Karpas-422 (cell line): ENCODE measurements at places on chromosomes 3 and 15.

- DNase-seq, result no peak
Observed at GRCh38 chr15:100021653-100022052, 288.4 kb upstream of the LYSMD4 start.

- peak; percentile 82 for DNase-seq
Observed at GRCh38 chr3:26712211-26713026, 89.8 kb downstream of the LRRC3B start.

GRCh38 chr15:101489599-101490407, at the start of gene PCSK6:
PCSK6 (minus strand) TSS chr15:101489707; CDS start chr15:101489670, 37 bp downstream.
- no peak for DNase-seq

- DNase-seq, result no peak
Observed at GRCh38 chr3:127805026-127805753, 17.1 kb downstream of the MGLL start.

- DNase-seq, result no peak
Observed at GRCh38 chr15:93478947-93479346, 389.9 kb upstream of the RGMA start.

GRCh38 chr15:61476741-61477140, 247.6 kb upstream of the RORA start:
- DNase-seq, result no peak

DNA sequence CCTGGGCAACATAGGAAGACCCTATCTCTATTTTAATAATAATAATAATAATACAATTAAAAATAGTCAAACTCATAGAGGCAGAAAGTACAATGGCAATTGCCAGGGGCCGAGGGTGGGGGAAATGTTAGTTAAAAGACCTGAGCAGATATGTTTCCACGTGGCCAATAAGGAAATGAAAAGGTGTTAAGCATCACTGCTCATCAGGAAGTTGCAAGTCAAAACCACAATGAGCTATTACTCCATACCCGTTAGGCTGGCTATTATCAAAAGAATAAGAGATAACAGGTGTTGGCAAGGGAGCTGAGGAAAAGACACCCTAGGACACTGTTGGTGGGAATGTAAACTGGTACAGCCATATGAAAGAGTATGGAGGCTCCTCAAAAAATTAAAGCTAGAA, 60.4 kb upstream of the PRSS50 start:
- no peak for DNase-seq

- DNase-seq, result no peak
Observed at GRCh38 chr3:3628676-3629328, 170.4 kb upstream of the LRRN1 start.

- no peak for DNase-seq
Observed at GRCh38 chr3:11638495-11639358, 5.0 kb downstream of the VGLL4 start.

DNA sequence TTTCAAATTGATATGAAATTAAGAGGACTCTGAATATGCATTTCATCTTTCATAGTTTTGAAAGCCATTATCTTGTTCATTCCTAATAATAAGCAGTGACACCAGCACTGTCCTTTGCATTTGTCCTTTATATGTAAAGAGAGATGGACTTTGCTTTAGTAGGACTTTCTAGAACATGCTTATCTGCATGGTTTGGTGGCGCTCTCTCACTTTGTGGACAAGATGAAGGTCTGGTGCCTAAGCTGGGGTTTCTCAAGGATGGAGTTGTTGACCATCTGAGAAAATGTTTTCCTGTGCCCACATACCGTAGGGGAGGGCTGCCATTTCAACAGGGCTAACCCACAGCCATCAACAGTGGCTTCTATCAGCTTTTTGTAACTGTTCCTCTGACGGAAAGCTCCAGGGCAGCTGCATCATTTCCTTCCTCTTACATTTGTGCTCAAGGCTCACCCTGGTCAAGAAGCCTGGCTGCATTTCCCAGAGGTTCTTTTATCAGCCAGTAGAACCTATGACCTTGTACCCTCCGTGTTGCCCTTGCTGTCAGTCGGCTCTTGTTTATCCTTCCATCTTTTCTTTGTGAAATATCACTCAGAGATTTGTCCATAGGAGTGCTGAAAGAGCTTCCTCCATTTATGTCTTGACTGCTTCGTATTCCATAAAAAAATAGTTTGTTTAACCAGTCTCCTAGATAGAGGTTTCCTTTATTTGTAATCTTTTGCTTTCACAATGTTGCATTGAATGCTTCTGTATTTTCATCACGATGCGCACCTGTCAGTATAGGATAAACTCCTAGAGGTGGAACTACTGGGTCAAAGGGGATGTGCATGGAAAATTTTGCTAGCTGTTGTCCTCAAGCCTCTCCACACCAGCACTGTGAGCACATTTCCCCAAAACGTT, 44.6 kb downstream of the ABHD2 start:
- DNase-seq, result no peak

- DNase-seq, result no peak
Observed at GRCh38 chr3:62367763-62368195, 5.6 kb downstream of the FEZF2 start.

- peak; percentile 61 for DNase-seq
Observed at GRCh38 chr3:71142441-71143161, 440.9 kb downstream of the FOXP1 start.

- no peak for DNase-seq
Observed at GRCh38 chr15:76954744-76955143, 23.2 kb downstream of the RCN2 start.

DNA sequence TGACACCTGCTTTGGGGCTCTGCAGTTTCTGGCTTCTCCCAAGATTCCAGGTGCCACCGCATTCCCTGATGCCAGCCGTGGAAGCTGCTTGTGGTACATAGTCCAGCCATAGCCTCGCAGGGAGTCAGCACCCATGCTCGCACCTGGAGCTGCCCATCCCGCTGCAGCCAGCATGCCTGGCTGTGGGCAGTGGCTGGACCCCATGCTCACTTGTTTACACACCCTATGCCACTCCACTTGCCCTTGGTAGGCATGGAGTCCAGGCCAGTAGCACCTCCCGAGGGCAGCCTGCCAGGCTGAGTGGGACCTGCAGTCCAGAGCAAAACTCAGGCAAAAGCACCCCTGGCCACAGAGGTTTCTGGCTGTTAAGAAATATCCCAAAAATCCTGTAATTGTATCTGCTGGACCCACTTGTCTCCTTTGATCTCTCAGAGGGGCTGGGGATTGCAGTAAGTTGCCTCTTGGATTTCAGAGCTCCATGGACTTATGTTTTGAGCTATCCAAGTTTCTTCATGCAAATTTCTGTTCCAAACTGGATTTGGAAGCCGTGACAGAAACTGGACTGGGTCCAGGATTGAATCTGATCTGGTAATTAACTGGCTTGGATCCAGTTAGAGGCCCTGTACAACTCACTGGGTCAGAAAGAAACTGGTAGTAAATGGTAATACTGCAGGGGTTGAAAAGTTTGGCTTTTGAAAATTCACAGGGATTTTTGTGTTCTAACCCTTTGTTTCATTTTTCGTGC, 149.3 kb downstream of the FMN1 start:
- DNase-seq, result no peak

GRCh38 chr15:98443526-98443925, 204.8 kb upstream of the IGF1R start:
- DNase-seq, result no peak

DNA sequence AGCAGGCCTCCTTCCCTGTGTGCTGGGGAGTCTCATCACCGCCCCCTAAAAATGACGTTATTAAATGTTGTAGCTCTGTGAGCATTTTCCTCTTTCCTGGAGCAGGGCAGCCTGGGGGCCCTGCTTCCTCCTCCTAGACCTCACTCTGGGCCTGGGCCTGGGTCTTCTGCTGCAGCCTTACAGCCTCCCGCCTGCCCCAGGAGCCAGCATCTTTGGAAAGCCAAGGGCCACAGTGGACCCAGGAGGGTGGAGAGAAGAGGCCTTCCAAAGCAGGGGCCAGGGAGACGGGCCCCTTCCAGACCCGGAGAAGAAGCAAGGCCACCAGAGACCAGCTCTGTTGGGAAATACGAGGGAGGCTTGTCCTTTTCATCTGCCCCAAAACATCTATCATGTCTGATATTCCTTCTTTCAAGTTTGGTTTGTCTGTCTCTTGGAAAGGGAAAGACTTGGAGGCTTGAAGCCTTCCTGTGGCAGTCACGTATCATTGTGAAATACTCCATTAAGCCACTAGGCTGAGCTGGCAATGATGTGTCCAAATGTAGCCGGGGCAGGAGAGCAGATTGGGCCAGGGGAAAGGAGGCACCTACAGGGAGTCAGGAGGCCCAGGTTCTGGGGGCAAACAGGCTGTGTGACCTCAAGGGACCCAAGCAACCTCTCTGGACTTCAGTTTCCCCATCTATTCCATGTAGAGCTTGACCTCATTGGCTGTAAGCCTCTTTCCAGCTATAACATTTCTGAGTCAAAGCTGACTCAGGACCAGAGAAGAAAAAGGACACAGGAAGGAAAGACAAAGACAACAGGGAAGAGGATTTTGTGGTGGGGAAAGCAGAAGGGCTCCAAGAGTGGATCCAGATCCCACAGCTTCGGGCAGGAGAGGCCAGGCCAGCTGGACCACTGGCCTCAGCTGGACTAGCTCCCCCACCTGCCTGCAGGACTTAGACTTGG, 31.1 kb downstream of the CYP11A1 start:
- DNase-seq, result no peak

GRCh38 chr3:195191580-195191979, 79.4 kb downstream of the XXYLT1 start:
- DNase-seq, result no peak

- DNase-seq, result no peak
Observed at GRCh38 chr3:10506696-10507095, 1.3 kb upstream of the ATP2B2 start.

GRCh38 chr3:42213417-42213816, 52.6 kb downstream of the CCK start:
- no peak for DNase-seq

- no peak for DNase-seq
Observed at GRCh38 chr3:149815321-149815720, 2.3 kb downstream of the RNF13 start.

GRCh38 chr15:54772663-54773062, 424.1 kb downstream of the RSL24D1 start:
- DNase-seq, result no peak

- no peak for DNase-seq
Observed at GRCh38 chr15:96728591-96728990, 398.1 kb downstream of the NR2F2 start.

GRCh38 chr15:71329497-71330260, 214.4 kb downstream of the THSD4 start:
- DNase-seq, result no peak

- DNase-seq, result no peak
Observed at GRCh38 chr3:17585394-17586325, 156.8 kb downstream of the TBC1D5 start.

DNA sequence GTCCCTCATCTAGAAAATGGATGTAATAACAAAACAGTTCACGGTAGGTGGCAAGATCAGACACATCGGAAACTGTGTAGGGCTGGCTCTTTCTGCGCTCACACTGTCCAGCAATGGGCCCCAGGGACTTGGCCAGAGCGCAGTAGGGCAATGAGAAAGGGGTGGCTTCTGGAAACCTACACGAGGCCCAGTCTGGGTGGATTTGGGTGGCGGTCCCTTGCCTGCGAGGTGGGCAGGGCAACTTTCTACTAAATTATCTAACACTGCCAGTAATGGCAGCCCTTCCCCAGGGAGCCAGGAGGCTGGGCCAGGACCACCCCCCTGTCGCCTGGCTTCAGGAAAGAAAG, 2.1 kb upstream of the TNK2 start:
- no peak for DNase-seq

DNA sequence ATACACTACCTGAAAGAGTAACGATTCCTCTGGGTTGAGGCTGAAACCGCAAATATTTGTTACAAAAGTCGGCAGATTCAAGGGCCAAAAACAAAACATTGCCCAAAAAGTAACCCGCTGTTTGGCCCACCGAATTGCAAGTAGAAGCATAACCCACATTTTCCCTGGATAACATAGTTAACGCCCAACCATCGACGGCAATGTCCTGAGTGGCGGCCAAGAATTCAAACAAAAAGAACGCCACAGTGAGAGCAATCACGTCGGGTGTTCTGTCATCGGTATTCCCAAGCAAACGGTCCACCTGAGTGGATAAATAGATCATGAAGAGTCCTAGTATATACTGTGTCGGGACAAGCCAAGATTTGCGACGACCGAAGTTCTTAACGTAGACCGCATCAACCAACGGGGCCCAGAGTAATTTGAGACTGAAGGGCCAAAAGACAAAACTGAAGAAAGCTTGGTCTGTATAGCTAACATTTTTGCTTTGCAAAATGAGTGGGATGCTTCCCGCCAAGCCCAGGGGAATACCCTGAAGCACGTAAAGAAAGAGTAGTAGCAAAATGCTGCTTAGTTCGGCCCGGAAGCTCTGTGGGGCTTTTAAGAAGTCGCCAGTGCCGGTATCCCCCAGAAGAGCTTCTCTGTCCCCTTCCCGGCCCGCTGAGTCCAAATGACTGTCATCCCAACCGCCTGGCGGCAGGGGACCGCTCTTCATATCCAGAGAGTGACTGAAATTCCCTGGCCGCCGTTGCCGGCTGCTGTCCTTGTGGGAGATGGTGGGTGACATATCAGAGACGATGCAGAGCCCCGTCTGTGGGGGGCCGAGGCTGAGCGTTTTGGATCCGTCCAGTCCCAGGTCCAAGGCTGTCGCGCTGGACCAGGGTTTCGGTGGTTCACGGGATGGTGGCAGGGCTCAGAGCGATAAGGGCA, 750 bp downstream of the SLC33A1 start:
- DNase-seq, result peak; percentile 84

DNA sequence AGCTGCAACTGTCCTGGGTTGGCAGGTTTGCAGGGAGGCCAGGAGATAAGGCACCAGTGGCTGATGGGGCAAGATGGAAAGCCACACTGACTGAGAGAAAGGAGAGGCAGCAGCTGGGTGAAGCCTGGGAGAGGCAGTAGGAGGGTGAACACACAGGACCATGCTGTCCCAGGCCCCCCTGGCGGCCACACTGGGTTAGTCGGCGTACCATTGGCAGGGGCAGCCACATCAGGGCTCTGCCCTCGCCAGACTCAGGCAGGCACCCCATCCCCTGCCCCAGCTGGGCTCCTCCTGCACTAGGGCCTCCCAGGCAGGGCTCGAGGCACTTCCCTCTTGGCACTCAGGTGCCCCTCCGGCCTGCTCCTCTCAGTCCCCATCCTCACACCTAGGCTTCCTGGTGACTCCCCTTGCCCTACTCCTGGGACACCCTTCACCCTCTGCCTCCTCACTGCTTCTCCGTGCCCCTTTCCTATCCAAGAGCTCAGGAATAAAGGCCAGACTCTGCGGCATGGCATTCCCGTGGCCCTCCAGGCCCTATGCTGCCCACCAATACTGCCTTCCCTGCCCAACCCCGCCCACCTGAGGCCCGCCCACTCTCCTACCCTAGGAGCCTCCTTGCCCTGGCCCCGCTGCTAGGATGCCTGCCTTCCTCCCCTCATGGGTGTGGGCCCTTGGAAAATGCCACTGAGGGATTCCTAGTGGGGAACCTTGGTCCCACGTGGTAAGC, 28.7 kb upstream of the DUSP7 start:
- DNase-seq, result no peak
